ENCODE measurements at places on chromosomes 16 and 17.

- no peak overlapping the region for H3K4me3 ChIP-seq
- no peak for DNase-seq
- H3K36me3 ChIP-seq = peaks cover 3% of the 10 kb centered on the region
- peaks cover 70% of the 10 kb centered on the region for H3K4me1 ChIP-seq
- H3K27ac ChIP-seq = peak overlapping the region; percentile 5
Measured at GRCh38 chr17:59330053-59330942, 1.2 kb upstream of the YPEL2 start.

GRCh38 chr16:74652249-74652648 lies 14.4 kb downstream of the RFWD3 start:
- H3K36me3 ChIP-seq = peaks cover 91% of the 10 kb centered on the region
- no peak overlapping the region for H3K4me3 ChIP-seq
- H3K27ac ChIP-seq = no peak overlapping the region

- H3K36me3 ChIP-seq = peaks cover 42% of the 10 kb centered on the region
- H3K4me3 ChIP-seq = peak overlapping the region; percentile 92
- H3K27me3 ChIP-seq = no peaks in the 10 kb centered on the region
- DNase-seq = no peak
- peak overlapping the region; percentile 100 for H3K27ac ChIP-seq
Measured at GRCh38 chr16:71807905-71808592, 585 bp downstream of the AP1G1 start.

- no peak overlapping the region for H3K4me3 ChIP-seq
- DNase-seq = no peak
- peaks cover 7% of the 10 kb centered on the region for H3K27me3 ChIP-seq
- no peaks in the 10 kb centered on the region for H3K36me3 ChIP-seq
- H3K4me1 ChIP-seq = no peaks in the 10 kb centered on the region
- no peak overlapping the region for H3K27ac ChIP-seq
Measured at GRCh38 chr16:88288303-88288702, 94.5 kb upstream of the ZNF469 start.

- no peak overlapping the region for H3K4me3 ChIP-seq
- no peak overlapping the region for H3K27ac ChIP-seq
- no peaks in the 10 kb centered on the region for H3K36me3 ChIP-seq
- DNase-seq = no peak
- H3K27me3 ChIP-seq = no peaks in the 10 kb centered on the region
Measured at GRCh38 chr17:45986056-45986455, 13.0 kb upstream of the STH start.

DNA sequence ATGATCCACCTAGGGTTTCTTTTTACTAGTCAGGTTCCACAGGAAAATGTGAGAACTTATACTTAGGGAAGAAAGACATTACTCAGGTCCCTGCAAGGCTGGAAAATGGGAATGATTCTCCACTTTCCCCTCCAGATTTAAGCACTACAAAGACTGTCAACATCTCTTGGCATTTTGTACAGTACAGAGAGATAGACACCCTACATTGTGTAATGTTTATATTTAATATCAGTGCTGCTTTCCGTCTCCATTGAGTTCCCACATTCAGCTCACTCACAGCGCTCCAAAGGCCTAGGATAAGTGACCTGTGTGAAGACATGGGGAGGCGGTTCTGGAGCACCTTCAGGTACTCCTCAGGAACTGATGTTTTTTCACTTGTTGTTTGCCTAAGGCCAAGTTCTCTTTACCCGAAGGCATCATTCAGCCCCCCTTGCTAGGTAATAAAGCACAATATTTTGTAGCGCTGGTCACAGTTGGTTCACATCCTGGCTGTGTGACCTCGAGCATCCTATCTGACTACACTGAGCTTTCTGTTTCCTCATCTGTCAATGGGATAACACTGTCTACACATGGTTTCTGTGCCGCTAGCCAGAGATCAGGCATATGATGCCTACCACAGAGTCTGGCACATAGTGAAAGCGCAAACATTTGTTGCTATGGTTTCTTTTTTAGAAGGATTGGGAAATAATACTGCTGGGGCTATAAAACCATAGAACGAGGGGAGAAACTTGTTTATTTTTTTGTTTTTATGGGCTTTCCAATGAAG lies 226.6 kb downstream of the ZFHX3 start:
- DNase-seq = no peak
- no peaks in the 10 kb centered on the region for H3K4me1 ChIP-seq
- no peak overlapping the region for H3K27ac ChIP-seq
- H3K4me3 ChIP-seq = no peak overlapping the region
- no peaks in the 10 kb centered on the region for H3K36me3 ChIP-seq
- H3K27me3 ChIP-seq = no peaks in the 10 kb centered on the region

DNA sequence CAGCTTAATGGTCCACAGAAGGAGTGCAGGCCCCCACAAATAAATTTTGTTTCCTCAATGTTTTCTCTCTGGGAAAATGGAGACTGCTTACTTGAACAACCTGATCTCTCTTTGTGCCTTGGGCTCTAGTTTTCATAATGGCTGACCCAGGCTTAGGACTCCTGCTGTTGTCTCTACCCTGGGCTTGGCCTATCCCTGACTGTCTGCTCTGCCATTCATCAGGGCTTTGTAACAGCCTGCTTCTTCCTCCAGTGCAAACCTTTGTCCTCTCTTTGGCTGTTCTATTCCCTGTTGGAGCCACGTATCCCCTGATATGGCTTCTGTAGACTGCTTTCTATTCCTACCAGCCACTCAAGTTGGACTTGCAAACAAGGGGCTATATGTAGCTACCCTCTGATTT lies 139.8 kb downstream of the SHISA9 start:
- DNase-seq = no peak
- no peaks in the 10 kb centered on the region for H3K27me3 ChIP-seq
- H3K36me3 ChIP-seq = no peaks in the 10 kb centered on the region
- no peaks in the 10 kb centered on the region for H3K4me1 ChIP-seq

GRCh38 chr17:32985050-32985756 lies 6.4 kb upstream of the SPACA3 start:
- DNase-seq = no peak
- H3K27ac ChIP-seq = no peak overlapping the region
- no peak overlapping the region for H3K4me3 ChIP-seq
- peaks cover 30% of the 10 kb centered on the region for H3K27me3 ChIP-seq
- H3K4me1 ChIP-seq = no peaks in the 10 kb centered on the region

- no peak within 1 kb of the TSS for H3K27ac ChIP-seq
- no peak for DNase-seq
- no peak within 1 kb of the TSS for H3K4me3 ChIP-seq
Measured at GRCh38 chr17:81961087-81961511, at the start of gene NOTUM. NOTUM (minus strand) TSS chr17:81961187; CDS start chr17:81960909, 278 bp downstream.

GRCh38 chr16:20900299-20901067 lies at the start of the genes DCUN1D3 and LYRM1:
DCUN1D3 (minus strand) TSS chr16:20900358; CDS start chr16:20862538, 37,820 bp downstream.
LYRM1 (plus strand) TSS chr16:20900771; CDS start chr16:20915556, 14,785 bp downstream.
- no peaks in the 10 kb centered on the region for H3K27me3 ChIP-seq
- H3K4me3 ChIP-seq = peak within 1 kb of the TSS; percentile 90
- peak; percentile 92 for DNase-seq
- H3K4me1 ChIP-seq = peaks cover 72% of the 10 kb centered on the region

GRCh38 chr17:80520810-80521455 lies 23.7 kb upstream of the RPTOR start:
- H3K27me3 ChIP-seq = peaks cover 13% of the 10 kb centered on the region
- no peaks in the 10 kb centered on the region for H3K4me1 ChIP-seq
- H3K4me3 ChIP-seq = no peak overlapping the region
- no peak overlapping the region for H3K27ac ChIP-seq

DNA sequence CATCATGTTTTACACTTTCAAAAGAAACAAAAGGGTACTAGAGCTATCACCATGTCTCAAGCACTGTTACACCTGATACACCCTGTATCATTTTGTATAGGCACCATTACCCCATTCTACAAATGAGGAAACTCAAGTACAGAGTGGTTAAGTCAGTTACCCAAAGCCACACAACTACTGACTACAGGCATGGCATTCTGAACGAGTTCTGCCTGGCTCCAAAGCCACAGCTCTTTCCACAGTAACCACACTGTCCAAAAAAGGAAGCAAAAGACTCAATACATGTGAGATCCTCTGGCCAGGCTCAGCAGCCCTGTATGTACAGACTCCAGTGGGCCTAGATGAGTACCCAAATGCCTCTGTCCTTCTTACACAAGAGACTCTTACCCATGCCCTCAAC lies 4.7 kb downstream of the DYNC1LI2 start:
- peak overlapping the region; percentile 62 for H3K27ac ChIP-seq
- H3K4me3 ChIP-seq = no peak overlapping the region
- no peak for DNase-seq
- H3K36me3 ChIP-seq = peaks cover 76% of the 10 kb centered on the region
- no peaks in the 10 kb centered on the region for H3K27me3 ChIP-seq

GRCh38 chr17:82217530-82218204 lies 5.0 kb upstream of the CCDC57 start:
- peaks cover 32% of the 10 kb centered on the region for H3K4me1 ChIP-seq
- H3K36me3 ChIP-seq = no peaks in the 10 kb centered on the region
- DNase-seq = no peak
- no peaks in the 10 kb centered on the region for H3K27me3 ChIP-seq

GRCh38 chr17:73998653-73999645 lies 204.5 kb upstream of the RPL38 start:
- H3K27ac ChIP-seq = no peak overlapping the region
- no peaks in the 10 kb centered on the region for H3K36me3 ChIP-seq
- peaks cover 3% of the 10 kb centered on the region for H3K4me1 ChIP-seq
- peaks cover 13% of the 10 kb centered on the region for H3K27me3 ChIP-seq
- H3K4me3 ChIP-seq = no peak overlapping the region

GRCh38 chr17:9386401-9386800 lies 189.2 kb downstream of the STX8 start:
- H3K4me1 ChIP-seq = peaks cover 10% of the 10 kb centered on the region
- peaks cover 6% of the 10 kb centered on the region for H3K36me3 ChIP-seq
- no peaks in the 10 kb centered on the region for H3K27me3 ChIP-seq
- H3K27ac ChIP-seq = no peak overlapping the region
- DNase-seq = no peak

GRCh38 chr17:67546578-67547527 lies 169.8 kb downstream of the PITPNC1 start:
- DNase-seq = no peak
- H3K36me3 ChIP-seq = peaks cover 21% of the 10 kb centered on the region
- H3K27ac ChIP-seq = peak overlapping the region; percentile 72
- peaks cover 42% of the 10 kb centered on the region for H3K4me1 ChIP-seq
- no peaks in the 10 kb centered on the region for H3K27me3 ChIP-seq
- H3K4me3 ChIP-seq = no peak overlapping the region

DNA sequence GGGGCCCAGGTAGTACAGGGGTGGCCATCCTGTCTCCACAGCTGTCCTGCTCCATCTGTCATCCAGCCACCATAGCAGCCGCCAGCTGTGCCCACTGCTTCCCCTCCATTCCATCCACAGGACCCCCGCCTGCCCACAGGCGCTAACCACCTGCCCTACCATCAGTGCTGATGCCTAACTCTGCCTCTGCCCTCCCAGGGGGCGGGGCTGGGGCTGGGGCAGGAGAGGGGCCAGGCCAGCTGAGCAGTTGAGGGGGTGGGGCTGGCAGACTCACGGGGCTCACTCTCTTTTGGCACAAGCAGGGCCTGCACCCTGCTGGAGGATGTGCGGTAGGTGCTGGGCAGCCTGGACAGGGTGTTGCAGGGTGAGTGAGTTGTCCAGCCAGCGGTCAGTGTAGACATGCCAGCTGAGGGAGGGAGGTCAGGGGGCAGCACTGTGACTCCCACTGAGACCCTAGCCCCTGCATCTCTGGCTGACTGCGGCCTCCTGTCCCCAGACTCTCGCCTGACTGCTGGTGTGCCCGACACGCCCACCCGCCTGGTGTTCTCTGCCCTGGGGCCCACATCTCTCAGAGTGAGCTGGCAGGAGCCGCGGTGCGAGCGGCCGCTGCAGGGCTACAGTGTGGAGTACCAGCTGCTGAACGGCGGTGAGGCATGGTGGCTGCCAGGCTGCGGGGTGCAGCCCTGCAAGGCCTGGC lies 9.6 kb downstream of the GALK1 start:
- no peak overlapping the region for H3K27ac ChIP-seq
- H3K4me1 ChIP-seq = peaks cover 16% of the 10 kb centered on the region
- H3K27me3 ChIP-seq = no peaks in the 10 kb centered on the region
- no peak for DNase-seq
- peaks cover 14% of the 10 kb centered on the region for H3K36me3 ChIP-seq

DNA sequence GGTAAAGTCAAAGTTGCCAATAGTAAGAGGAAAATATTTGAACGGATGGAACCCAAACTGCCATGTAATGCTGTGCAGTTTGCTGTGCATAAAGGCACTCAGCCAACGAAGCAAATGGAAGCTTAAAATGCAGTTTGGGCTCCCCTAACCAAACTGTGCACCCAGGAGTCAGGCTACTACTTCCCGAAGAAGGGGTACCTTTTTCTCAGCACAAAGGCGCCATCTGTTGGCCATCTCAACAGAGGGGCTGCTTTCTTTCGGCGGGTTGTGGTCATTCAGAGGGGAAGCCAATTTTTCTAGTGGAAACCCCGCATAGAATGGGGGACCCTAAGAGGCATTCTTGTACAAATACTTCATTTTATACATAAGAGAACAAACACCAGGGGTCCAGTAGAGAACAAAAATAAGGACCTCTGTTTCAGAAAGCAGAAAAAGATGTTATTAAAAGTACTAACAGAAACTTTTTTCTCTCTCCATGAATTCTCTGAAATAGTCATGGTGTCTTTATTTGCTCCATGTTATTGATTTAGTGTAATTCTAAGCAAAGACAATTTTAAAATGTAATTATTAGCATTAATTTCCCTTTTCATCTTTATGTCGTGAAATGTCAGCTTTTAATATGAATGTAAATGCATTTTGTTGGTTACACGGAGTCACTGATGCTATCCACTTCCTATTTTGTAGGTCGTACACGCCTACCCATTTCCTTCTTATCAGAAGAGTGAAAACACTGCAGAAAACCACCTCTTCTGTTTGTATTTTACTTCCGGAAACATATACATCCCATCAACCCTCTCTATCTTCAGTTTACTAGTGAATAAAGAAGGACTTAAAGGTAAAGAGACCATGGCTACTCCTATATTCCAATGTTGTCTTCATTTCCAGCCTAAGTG lies 453.3 kb downstream of the KCNJ2 start:
- peaks cover 2% of the 10 kb centered on the region for H3K4me1 ChIP-seq
- no peak overlapping the region for H3K4me3 ChIP-seq
- no peak for DNase-seq
- no peak overlapping the region for H3K27ac ChIP-seq

- peak; percentile 12 for DNase-seq
- no peak overlapping the region for H3K4me3 ChIP-seq
- no peak overlapping the region for H3K27ac ChIP-seq
- H3K4me1 ChIP-seq = peaks cover 16% of the 10 kb centered on the region
Measured at GRCh38 chr17:76157759-76158158, 16.7 kb upstream of the FOXJ1 start.

- H3K4me1 ChIP-seq = peaks cover 17% of the 10 kb centered on the region
- peak within 1 kb of the TSS; percentile 50 for H3K27ac ChIP-seq
- H3K36me3 ChIP-seq = no peaks in the 10 kb centered on the region
- peak; percentile 76 for DNase-seq
- peaks cover 17% of the 10 kb centered on the region for H3K27me3 ChIP-seq
Measured at GRCh38 chr16:57284209-57284951, at the start of gene PLLP. PLLP (minus strand) TSS chr16:57284672; CDS start chr16:57284540, 132 bp downstream.

DNA sequence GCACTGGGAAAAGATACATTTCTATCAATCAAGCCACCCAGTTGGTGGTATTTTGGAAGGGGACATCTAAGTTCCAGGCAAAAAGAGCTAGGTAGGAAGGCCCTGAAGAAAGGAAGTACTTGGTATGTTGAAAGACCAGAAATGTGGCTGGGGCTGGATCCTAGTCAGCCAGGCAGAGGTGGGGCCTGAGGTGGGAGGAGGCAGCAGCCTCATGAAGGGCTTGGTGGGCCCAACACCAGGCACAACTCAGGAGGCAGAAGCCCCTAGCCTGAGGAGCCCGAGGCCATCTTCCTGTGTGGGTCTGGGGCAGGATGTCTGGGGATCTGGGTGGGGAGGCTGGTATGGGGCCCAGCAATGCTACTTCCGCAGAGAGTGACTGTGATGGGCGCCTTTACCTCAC lies 105.9 kb downstream of the SALL1 start:
- no peaks in the 10 kb centered on the region for H3K27me3 ChIP-seq
- H3K27ac ChIP-seq = no peak overlapping the region
- H3K4me3 ChIP-seq = no peak overlapping the region
- no peaks in the 10 kb centered on the region for H3K36me3 ChIP-seq
- H3K4me1 ChIP-seq = no peaks in the 10 kb centered on the region

All from activated T-cell treated with anti-CD3 and anti-CD28 coated beads, Interleukin-2, amount 50 U/mL, for 24 hours (primary cell).